ENCODE measurements at places on chromosomes 11 and 22. TPM values are rescaled to one million over a fixed set of nuclear protein-coding genes. Genes with fewer than 3 reads are reported as not detected.
A peak's percentile ranks its signal among the peaks of the same experiment; 100 is the strongest.

The SLC17A6 gene
- not detected for polyA plus RNA-seq

DNA sequence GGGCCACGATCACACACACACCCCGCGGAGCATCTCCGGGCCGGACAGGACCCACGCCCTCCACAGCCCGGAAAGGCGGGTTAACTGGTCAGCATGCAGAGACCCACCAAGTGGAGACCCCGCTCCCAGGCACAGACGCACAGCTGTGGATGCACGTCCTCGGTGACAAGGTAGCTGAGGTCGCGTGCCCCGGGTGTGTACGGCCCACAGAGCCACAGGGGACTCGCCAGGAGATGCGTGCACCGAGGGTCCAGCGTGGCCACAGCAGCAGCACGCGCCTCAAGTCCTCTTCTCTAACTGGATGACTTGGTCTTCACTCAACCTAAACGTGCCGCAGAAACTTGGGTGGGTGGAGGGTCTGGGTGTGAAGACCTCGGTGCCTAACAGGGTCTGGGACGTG, 5.5 kb downstream of the H19 start:
- DNase-seq, result no peak

DNA sequence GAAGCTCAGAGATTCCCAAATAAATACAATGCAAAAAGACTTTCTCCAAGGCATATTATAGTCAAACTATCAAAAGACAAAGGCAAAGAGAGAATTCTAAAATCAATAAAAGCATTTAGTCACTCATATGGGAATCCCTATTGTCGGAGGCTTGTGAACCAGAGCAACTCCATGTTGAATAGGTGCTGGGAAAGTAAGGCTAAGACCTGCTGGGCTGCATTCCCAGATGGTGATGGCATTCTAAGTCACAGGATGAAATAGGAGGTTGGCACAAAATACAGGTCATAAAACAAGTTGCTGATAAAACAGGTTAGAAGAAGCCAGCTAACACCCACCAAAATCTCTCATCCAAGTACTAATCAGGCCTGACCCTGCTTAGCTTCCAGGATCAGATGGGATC, 84.5 kb downstream of the JRKL start:
- DNase-seq, result no peak

DNA sequence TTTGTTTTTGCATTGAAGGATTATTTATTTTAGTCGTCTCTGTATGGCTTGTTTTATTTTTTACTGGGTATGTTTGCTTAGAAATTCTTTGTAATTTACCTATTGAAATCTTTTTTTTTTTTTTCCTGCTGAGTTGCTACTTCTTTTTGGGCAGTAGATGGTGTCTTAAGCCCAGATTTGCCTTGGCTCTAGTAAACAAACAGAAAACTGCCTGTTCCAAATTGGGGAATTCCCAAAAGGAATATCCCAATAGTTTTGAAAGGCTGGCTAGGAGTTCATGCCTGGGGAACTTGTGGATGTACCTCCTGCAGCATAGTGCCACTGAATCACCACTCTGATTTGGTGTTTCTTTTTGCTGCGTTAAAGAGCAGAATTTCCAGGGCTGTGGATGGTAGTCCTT, 17.7 kb downstream of the PAMR1 start:
- no peak for DNase-seq

DNA sequence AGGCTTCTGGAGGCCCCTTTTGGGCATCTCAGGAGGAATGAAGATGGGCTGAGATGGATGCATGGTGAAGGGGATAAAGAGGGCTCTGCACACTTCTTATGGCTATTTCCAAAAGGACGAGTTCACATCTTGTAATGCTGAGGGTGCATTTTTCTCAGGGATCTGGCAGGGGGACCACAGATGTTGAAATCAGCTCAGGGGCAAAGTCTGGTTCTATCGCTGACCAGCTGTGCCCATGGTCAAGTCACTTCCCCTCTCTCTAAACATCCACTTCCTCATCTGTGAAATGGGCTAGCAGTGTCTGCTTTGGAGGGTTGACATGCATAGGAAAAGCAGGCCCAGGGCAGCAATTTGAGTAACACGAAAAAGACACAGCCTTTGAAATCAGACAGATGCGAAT, 26.5 kb downstream of the LHFPL7 start:
- DNase-seq, result no peak

DNA sequence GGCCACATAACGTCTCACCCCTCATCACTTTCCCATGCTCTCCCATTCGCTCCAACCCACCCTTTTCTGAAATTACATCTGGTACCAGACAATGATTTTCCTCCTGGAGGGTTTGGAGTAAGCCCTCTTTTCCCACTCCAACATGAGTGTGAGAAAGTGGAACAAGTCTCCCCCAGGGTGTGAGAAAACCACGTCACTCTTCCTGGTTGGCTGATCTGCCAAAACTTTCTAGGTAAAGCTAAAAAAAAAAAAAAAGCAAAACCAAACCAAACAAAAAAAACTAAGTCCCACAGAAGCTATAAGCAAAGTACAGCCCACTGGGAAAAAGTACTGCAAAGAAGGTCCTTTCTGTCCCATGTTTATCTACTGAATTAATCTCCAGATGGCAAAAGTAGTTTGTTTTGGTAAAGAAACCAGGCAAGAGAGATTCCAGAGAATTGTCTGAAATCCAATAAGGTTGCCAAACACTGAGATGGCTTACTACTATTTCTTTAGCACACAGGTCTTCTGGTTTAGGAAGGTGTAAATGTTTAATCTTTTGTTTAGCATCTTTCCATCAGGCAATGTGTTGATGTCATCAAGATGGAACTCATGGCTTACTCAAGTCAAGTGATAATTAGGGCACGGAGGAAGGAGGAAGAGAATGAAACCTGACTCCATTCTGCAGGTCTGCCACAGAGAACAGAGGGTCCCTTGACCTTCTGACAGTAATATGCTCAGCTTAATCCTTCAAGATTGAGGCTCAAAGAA, 395.6 kb downstream of the LARGE1 start:
- no peak for DNase-seq

The PNPLA5 gene
- not detected for polyA plus RNA-seq

- DNase-seq, result no peak
Measured at GRCh38 chr22:22673099-22673498, 28.7 kb downstream of the GGTLC2 start.

DNA sequence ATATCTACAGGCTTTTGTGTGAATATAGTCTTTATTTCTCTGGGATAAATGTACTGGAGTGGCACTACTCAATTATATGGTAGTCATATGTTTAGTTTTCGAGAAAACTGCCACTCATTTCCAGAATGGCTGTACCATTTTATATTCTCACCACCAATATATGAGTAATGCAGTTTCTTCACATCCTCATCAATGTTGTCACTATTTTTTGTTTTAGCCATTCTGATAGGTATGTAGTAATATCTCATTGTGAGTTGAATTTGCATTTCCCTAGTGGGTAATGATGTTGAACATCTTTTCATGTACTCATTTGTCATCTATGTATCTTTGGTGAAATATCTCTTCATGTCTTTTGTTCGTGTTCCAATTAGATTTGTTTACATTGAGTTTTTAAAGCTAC, 18.0 kb downstream of the ACRV1 start:
- no peak for DNase-seq

DNA sequence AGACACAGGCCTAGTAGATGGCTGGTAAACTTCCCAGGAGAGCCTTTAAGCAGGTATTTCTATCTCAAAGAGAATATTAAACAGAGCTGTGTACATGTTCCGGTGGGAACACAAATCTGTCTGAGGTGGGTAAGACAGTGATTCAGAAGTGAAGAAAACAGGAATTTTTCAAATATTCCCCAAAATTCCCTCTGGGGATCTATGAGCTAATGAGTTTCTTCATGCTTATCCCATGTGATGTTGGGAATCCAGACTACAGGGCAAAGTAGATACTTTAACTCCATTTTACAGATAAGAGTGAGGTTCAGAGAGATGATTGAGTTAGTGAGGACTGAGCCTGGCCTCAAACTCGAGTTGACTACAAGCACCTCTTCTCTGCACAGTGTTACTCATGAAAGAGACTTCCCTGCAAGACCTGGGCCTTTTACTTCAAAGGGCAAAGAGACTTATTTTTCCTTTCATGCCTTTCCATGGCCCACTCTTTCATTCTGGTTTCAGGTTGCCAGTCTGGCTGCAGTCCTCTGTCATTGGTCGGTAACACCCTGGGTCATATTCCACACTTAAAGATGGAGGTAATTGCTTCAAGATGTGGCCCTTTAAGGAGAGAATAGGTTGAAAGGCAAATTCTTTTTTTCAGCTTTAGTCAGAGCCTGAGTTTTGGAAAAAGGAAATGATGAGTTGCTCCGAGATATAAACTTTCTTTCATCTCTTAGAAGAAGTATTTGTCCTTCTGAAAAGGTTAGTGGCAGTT, 70.1 kb downstream of the CYB5R2 start:
- no peak for DNase-seq

The OR52E8 gene
- not detected for polyA plus RNA-seq

- DNase-seq, result no peak
Measured at GRCh38 chr22:25695146-25695545, 46.8 kb upstream of the MYO18B start.

- peak; percentile 38 for DNase-seq
Measured at GRCh38 chr11:2991452-2992233, 486 bp downstream of the NAP1L4 start.

The VPREB3 gene
- polyA plus RNA-seq, result 0.86 TPM

GRCh38 chr22:39729141-39729934, 158.8 kb downstream of the CACNA1I start:
- DNase-seq, result no peak

The EFCAB6 gene
- 5.4 TPM for polyA plus RNA-seq

- no peak for DNase-seq
Measured at GRCh38 chr11:75014129-75014528, 25.4 kb downstream of the NEU3 start.

The BARX2 gene
- polyA plus RNA-seq, result 1.1 TPM

The KCNK4 gene
- 0.08 TPM for polyA plus RNA-seq

DNA sequence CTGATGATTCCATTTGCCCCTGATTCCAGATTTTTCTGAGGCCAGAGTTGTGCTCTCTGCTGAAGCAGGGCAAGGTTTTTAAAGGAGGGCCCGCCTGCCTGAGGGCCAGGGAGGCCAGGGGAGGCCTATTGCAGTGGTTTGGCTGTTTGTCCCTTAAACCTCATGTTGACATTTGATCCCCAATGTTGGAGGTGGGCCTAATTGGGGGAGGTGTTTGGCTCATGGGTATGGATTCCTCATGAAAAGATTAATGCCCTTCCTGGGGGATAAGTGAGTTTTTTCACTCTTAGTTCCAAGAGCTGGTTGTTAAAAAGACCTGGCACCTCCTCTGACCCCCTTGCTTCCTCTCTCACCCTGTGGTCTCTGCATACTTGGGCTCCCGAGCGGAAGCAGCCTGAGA, 9.2 kb downstream of the GAL3ST3 start:
- DNase-seq, result no peak

The CECR2 gene
- 11.6 TPM for polyA plus RNA-seq

DNA sequence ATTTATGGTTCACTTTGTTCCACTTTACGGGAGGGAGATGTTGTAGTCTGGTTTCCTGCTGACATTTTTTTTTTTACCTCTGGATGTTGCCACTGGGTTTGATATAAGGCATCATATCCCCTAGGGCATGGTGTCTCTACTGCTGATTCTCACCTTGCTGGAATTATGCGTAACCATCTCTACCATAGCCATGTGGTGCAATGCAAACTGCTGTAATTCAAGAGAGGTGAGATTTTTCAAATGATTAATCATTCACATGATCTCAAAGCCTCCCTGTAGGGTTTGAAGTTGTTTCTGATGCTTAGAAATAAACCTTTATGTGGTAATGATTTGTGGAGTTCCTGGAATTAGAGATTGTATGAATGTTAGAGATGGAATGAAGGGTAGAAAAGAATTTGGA, 13.0 kb downstream of the MS4A3 start:
- no peak for DNase-seq

The RAB36 gene
- polyA plus RNA-seq, result 16.9 TPM

- no peak for DNase-seq
Measured at GRCh38 chr11:110859998-110860397, 147.8 kb upstream of the ARHGAP20 start.

The FOLR2 gene
- 11.1 TPM for polyA plus RNA-seq

- DNase-seq, result no peak
Measured at GRCh38 chr11:74680703-74681531, 50.3 kb downstream of the CHRDL2 start.

- no peak for DNase-seq
Measured at GRCh38 chr11:80958361-80958760, 1517.5 kb upstream of the TENM4 start.

The TNNT3 gene
- polyA plus RNA-seq, result 5.9 TPM

DNA sequence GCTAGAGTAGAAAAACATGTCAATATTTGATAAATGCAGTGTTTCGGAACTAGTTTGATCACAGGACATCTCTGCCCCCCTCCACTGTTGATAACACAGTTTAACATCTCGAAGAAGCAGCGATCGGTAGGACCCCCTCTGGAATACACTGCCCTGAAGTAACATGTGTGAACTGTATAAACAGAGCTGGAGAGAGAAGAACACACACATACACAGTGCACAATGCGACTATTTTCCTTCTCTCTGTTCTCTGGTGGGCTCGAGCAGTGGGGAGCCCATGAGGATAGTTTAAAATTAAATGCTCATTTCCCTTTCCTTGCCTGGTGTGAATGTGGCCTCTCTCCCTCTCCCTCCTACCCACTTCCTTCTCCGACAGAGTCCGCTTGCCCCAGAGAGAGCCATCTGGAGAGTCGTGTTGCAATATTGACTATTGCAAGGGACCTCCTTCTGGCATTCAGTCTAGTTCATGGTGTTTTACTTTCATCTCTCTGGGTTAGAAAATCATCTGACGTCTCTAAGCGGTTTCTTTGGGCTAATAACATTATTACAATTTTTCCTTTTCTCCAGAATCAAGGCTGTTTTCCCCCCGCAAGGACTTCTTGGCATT, 51.6 kb upstream of the BARX2 start:
- DNase-seq, result no peak

- no peak for DNase-seq
Measured at GRCh38 chr22:29917052-29917902, 34.3 kb downstream of the MTMR3 start.

GRCh38 chr11:20599221-20600019, at the start of gene SLC6A5:
Gene SLC6A5, plus strand, starts transcription at chr11:20599608. Its CDS starts 65 bp downstream, at chr11:20599673.
- DNase-seq, result peak; percentile 80

GRCh38 chr22:45891021-45891421, 85.9 kb downstream of the WNT7B start:
- DNase-seq, result no peak

The OR51G2 gene
- not detected for polyA plus RNA-seq

DNA sequence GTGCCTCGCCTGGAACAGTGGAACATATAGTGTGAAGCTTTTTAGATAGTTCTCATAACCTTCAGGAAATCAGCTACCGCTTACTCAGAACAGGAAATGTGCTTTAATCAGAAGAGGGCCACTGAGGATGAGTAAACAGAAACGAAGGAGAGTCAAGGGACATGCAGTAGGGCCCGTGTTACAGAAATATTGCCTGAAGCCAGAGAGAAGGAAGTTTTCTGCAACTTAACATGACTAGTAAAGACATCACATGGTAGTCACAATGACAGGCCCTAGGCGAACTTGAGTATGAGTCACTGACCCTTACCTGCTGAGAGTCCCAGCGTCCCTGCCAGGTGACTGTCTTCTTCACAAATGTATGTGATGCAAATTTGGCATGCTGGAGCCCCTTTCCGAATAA, 39.4 kb downstream of the CARD18 start:
- no peak for DNase-seq

DNA sequence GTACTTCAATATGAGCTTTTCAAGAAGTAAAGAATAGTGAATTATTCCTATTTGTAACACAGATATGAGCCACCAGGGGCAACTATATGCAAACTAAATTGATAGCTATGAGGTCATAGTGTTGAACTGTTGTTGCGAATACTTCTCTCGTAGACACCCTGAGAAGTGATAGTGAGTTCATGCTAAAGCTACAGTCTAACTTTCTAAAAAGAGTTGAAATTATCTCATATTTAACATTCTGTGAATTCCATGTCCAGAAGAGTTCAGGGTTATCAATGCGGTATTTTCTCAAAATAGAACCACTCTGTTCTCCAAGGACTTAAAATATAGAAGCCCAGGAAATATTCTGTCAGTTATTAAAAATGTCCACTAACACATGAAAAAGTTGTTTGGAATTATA, 185.4 kb downstream of the AASDHPPT start:
- DNase-seq, result no peak

All from right renal pelvis (tissue), 4 donors.